Fibroblast of upper back skin (primary cell): ENCODE measurements at places on chromosomes 3 and 15.

DNA sequence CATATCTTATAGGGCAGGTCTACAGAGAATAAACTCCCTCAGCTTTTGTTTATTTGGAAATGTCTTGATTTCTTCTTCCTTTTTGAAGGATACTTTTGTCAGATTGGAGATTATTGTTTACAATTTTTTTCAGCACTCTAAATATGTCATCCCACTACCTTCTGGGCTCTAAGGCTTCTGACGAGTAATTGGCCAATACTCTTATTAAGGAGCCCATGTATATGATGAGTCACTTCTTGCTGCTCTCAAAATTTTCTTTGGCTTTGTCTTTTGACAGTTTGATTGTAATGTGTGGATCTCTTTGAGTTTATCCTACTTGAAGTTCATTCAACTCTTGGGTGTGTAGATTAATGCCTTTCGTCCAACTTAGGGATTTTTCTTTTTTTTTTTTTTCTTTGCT, 28.9 kb upstream of the CD200R1L start:
- no peak for DNase-seq

GRCh38 chr15:35506272-35506870, 39.6 kb downstream of the DPH6 start:
- no peak for DNase-seq

DNA sequence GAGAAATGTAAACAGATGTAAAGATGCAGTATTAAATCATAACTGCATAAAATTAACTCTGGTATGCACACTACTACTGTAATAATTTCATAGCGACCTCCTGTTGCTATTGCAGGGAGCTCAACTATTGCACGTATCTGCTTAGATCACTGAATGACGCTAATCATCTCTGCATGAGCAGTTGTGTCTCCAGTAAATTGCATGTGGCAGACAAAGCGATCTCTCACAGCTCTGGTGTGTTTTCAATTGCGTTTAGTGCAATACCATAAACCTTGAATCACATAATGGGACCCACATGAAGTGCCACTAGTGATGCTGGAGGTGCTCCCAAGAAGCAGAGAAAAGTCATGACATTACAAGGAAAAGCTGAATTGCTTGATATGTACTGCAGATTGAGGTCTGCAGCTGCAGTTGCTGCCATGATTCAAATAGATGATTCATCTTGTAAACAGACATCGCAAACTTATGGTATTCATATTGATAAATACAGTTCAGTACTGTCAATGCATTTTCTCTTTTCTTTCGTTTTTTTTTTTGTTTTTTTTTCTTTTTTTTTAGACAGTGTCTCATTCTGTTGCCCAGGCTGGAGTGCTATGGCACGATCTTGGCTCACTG, 30.2 kb upstream of the LCTL start:
- DNase-seq, result peak; percentile 64

DNA sequence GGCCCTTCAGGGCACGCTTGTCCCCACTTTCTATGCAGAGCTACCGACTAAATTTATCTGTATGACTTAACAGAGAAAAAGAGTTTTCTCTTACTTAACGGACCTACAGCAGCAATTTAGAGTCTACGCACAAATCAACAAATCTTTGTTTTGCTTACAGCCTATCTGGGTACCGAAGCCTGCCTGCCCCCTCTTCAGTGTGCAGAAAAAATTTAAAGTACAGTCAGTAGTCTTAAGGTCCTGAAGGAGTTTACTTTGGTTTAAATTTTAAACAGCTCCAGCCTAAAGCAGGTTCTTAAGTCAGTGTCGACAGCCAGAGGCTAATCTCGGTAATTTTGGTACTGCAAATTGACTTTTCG, 570 bp downstream of the SACM1L start:
- DNase-seq, result no peak

- DNase-seq, result no peak
These were observed 259.5 kb upstream of the MEIS2 start for GRCh38 chr15:37359893-37360290.

- DNase-seq, result no peak
These were observed 278.3 kb upstream of the WNT5A start for GRCh38 chr3:55765398-55765797.

DNA sequence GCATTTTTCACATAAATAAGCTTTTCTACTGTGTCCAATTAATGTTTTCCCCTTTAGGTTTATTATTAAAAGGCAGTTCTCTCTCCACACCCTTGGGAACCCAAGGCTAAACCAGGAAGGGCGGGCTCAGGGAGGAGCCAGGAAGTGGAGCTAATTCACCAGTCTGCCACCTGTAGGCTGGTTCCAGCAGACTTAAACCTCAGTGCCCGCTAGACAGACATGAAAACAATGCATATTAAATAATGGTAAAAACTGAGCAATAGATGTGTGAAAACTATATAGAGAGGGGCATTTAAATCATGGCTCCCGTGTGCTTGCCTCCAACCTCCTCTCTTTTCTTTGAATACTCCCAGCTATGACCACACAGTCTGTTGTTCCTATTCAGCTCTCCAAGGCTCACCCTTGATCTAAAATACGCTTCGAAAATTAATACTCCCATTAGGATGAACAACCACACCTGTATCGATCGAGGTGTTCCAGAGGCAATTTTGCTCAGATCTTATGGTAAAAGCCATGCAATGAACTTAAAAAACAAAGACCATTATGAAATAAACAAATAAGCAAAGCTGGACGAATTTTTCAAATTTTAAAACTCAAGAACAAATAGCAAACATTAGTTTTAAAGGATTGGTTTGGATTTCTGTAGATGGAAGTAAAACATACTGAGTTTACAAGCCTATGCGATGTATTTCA, 253.3 kb downstream of the TJP1 start:
- DNase-seq, result no peak

GRCh38 chr3:171347301-171348039, 112.7 kb downstream of the TNIK start:
- peak; percentile 20 for DNase-seq

GRCh38 chr3:194204042-194204987, 68.4 kb downstream of the HES1 start:
- no peak for DNase-seq

DNA sequence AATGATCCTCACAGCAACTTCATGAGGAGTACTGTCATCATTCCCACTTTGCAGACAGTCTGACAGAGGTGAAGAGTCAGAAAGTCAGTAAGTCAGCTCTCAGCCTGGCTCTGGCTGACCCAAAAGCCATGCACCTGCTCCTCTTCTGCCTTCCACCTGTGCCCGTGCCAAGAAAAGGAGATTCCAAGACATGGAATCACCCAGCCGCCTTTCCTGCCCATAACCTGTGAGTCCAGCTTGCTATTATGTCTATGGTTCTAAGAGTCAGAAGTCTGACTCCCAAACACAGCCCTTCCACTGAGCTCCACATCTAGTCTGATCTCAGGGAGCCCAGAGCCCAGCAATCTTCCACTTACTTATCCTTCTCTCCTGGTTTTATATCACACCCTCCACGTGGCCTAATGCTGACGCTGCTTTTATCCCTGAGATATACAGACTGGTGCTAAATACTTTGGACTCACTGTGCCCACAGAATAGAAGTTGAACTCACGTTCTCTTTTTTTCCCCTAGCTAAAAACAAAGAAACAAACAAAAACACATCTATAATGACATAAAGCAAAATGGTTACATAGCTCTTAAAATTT, 66.0 kb downstream of the PLD1 start:
- DNase-seq, result no peak

- DNase-seq, result no peak
These were observed 30.7 kb downstream of the DENND4A start for GRCh38 chr15:65761210-65761926.

DNA sequence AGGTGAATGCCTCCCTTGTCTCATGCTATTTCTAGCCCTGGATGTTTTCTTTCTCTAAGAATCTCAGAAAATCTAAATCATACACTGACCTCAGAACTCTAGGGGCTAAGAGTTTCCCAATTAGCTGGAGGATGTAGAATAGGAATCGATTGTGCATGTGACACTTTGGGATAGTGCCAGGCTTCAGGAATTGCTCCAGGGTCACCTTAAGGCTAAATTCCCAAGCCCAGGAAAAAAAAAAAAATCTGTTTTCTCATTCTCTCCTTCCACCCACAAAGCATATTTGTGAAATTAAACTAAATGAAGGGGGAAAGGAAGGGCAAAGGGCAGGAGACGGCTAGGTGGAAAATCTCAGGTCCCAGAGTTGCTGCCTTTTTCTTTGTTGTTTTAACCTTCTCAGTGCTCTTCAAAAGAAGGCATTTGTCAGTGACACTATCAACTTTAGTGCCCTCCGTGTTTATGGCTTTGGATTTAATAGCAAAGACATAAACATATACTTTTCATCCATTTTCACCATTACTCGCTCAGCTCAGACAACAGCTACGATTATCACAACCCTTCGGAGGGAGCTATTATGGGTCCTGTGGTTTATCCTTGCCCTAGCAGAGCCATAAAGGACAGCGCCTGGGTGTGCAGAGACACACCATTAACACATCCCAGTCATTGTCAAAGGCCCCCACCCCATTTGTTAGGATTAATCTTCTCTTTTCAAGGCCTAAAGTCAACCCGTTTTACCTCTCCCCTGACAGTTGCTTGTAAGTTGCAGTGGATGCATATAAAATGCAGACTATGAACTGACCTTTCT, 271.7 kb downstream of the PDZRN3 start:
- no peak for DNase-seq

- DNase-seq, result no peak
These were observed 37.3 kb downstream of the TM6SF1 start for GRCh38 chr15:83144771-83145170.

- DNase-seq, result no peak
These were observed 13.5 kb upstream of the ACSBG1 start for GRCh38 chr15:78247911-78248310.

- no peak for DNase-seq
These were observed 149.2 kb upstream of the MITF start for GRCh38 chr3:69590111-69590510.

GRCh38 chr3:124424396-124424795, 305.9 kb upstream of the UMPS start:
- DNase-seq, result no peak

DNA sequence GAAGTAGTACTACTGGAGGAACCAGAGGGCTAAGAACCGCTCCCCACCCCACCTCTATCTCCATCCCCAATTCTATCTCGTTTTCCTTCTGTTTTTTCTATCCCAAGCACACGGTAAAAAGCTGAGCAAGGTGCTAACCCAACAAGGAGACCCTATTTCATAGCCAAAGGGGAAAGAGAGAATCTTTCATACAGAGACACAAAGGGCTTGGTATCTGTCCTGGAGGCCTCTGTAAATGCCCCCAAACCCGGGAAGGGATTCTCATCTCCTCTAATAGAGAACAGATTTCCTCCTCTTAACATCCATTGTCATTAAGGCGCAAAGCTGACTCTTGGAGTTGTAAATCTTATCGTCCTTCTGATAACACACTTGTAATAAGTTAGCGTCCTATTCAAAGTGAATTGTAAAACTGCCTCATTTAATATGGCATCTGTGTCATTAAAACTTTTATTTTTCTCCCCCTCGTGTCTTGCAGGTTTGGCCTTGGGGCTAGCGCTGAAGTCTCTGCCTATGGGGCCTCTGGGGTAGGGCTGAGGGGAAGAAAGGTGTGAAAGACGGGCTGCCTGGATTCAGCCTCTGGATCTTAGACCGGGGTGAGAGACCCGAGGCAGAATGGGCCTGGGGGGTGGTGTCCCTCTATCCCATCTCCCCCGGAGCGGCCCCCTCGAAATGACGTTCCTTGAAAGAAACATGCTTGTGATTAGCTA, 12.1 kb downstream of the NR2F2 start:
- DNase-seq, result no peak

DNA sequence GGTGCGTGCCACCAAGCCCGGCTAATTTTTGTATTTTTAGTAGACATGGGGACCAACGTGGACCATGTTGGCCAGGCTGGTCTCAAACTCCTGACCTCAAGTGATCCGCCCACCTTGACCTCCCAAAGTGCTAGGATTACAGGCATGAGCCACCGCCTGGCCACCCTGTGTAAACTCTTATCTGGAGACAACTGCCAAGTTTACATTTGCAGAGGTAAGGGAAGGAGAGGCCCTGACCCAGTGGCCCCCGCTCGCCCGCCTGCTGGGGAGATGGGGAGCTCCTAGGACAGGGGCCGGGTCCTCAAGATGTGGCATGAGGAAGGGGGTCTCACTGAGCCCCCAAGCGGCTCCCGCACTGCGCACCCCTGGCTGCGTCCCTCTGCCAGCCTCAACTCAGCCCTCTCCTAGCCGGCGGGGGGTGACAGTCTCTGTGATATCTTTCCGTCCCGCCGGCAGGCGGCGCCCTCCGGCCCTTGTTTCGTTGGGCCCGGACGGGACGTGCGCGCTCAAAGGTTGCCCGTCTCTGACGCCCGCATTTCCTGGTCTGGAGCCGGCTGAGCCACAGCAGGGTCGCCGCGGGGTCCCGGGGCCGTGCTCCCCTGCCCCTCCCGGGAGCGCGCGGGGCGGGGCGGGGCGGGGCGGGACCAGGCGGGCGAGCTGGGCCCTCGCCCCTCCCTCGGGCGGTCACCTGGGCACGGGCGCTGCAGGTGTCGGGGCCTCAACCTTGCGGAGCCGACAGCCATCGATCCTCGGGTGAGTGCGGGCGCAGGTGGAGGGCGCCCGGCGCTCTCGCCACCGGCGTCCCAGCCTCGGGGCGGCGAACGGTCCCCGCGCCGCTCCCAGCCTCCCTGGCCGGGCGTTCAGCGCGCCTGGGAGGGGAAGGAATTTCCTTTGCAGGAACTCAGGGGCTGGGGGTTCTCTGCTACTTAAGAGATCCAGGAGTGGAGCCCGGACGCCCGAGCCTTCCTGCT, at the start of gene GPR160:
GPR160 (plus strand) TSS at position 533 of the 971 bp plus-strand sequence. CDS start 45,978 bp downstream, outside the sequence.
- peak; percentile 17 for DNase-seq

DNA sequence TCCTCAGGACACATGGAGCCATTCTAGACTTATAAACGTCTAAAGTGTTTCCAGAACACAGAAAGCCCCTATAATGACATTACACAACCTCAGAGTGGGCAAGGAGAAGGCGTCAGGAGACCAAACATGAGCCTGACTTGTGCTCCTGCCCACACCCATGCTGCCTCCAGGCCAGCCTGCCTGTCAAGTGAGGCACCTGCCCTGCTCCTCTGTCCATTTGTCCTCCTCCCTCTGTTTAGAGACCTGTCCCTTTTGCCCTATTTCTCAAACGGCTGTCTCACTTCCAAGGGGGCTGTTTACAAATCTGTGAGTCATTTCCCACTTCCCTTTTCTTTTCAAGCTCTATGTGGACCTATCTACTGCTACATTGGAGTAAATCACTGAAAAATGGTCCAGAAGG, 21.0 kb downstream of the ZDHHC3 start:
- no peak for DNase-seq
